ENCODE measurements at places on chromosomes 2 and 18. TPM values are rescaled to one million over a fixed set of nuclear protein-coding genes. Genes with fewer than 3 reads are reported as not detected.

Gene TRABD2A
- 1.7 TPM for total RNA-seq

Gene EVX2
- total RNA-seq, result not detected

Gene SFT2D3
- 7.9 TPM for total RNA-seq

Gene UGT1A4
- 0.33 TPM for total RNA-seq

Gene CPO
- total RNA-seq, result not detected

Gene ZAP70
- not detected for total RNA-seq

Gene ABCG5
- not detected for total RNA-seq

Gene SMAD7
- total RNA-seq, result 14.1 TPM

Gene EMILIN2
- 1.1 TPM for total RNA-seq

Gene TPO
- total RNA-seq, result not detected

Gene HOXD13
- total RNA-seq, result not detected

Gene RNF138
- 28.0 TPM for total RNA-seq

Gene LHCGR
- total RNA-seq, result not detected

Gene B3GNT2
- 25.3 TPM for total RNA-seq

Gene RAX
- not detected for total RNA-seq

Gene TXNDC2
- total RNA-seq, result not detected
